ENCODE measurements at places on chromosomes 7 and 10. TPM values are rescaled to one million over a fixed set of nuclear protein-coding genes. Genes with fewer than 3 reads are reported as not detected.

Gene FOXI2
- not detected for total RNA-seq

Gene WASL
- total RNA-seq = 25.1 TPM

Gene ANKRD1
- total RNA-seq = 41.9 TPM

Gene CACNA2D1
- total RNA-seq = 10.9 TPM

Gene EXOSC1
- 46.9 TPM for total RNA-seq

Gene EPO
- not detected for total RNA-seq

Gene CCDC146
- 0.53 TPM for total RNA-seq

Gene IGFBP1
- total RNA-seq = 49.0 TPM

Gene CNNM1
- 21.9 TPM for total RNA-seq

Gene HOGA1
- 1.7 TPM for total RNA-seq

Gene GOLGA7B
- 4.0 TPM for total RNA-seq

Gene UCN3
- not detected for total RNA-seq

Gene C10orf95
- 0.34 TPM for total RNA-seq

Gene SEMA4G
- total RNA-seq = 7.1 TPM

Gene CRHR2
- total RNA-seq = not detected

Gene LRMDA
- total RNA-seq = 5.6 TPM

Gene MYOF
- total RNA-seq = 241 TPM

Gene MRLN
- not detected for total RNA-seq

Gene ZCWPW1
- total RNA-seq = 0.85 TPM

Gene C7orf57
- 0.20 TPM for total RNA-seq

Gene AGBL3
- 1.2 TPM for total RNA-seq

Gene OR9A2
- total RNA-seq = not detected

Gene BZW2
- total RNA-seq = 87.0 TPM

Gene CFTR
- not detected for total RNA-seq

Data from A549 treated with ZK216348 at 1 μM for 4 hours (cell line).